Nasal cavity respiratory epithelium epithelial cell of viscerocranial mucosa (primary cell): ENCODE measurements at places on chromosomes 12 and 14. TPM values are rescaled to one million over a fixed set of nuclear protein-coding genes. Genes with fewer than 3 reads are reported as not detected.

LETMD1 gene
- 45.8 and 54.7 TPM in 2 replicates for total RNA-seq

APOF gene
- total RNA-seq = not detected in 2 replicates

LMNTD1 gene
- total RNA-seq = 0.14 TPM in 1 of 2 replicates, not detected in the other

CCDC38 gene
- under 0.01 TPM in 1 of 2 replicates, not detected in the other for total RNA-seq

ANKS1B gene
- 0.07 TPM in 1 of 2 replicates, not detected in the other for total RNA-seq

MMP14 gene
- 127 and 515 TPM in 2 replicates for total RNA-seq

GLIPR1L1 gene
- not detected in 2 replicates for total RNA-seq

PPP1R1A gene
- total RNA-seq = not detected in 2 replicates

SLC35F4 gene
- 0.21 TPM in 1 of 2 replicates, not detected in the other for total RNA-seq

LRRC10 gene
- not detected in 2 replicates for total RNA-seq

SLC10A1 gene
- under 0.01 TPM in 1 of 2 replicates, not detected in the other for total RNA-seq

DUSP6 gene
- 123 and 158 TPM in 2 replicates for total RNA-seq

YAF2 gene
- 12.0 and 18.6 TPM in 2 replicates for total RNA-seq

ARHGAP9 gene
- not detected in 2 replicates for total RNA-seq

RPS6KL1 gene
- total RNA-seq = 0.43 and 9.6 TPM in 2 replicates

GSKIP gene
- 62.5 and 76.5 TPM in 2 replicates for total RNA-seq

VWF gene
- 0.34 and 1.00 TPM in 2 replicates for total RNA-seq
